ENCODE measurements at places on chromosomes 7 and 10.

- DNase-seq: no peak
Measured at GRCh38 chr10:51371743-51372142, 297.5 kb downstream of the PRKG1 start.

- no peak for DNase-seq
Measured at GRCh38 chr7:139393621-139394211, 34.0 kb downstream of the LUC7L2 start.

GRCh38 chr7:28754027-28754426 is 204.1 kb downstream of the TRIL start:
- DNase-seq: no peak

- peak; percentile 52 for DNase-seq
Measured at GRCh38 chr7:146961617-146962016, 845.0 kb downstream of the CNTNAP2 start.

GRCh38 chr10:7007600-7008190 is 403.1 kb downstream of the SFMBT2 start:
- no peak for DNase-seq

GRCh38 chr7:107847168-107847835 is 43.7 kb upstream of the DLD start:
- DNase-seq: no peak

- no peak for DNase-seq
Measured at GRCh38 chr7:105806592-105807447, 69.6 kb downstream of the ATXN7L1 start.

GRCh38 chr10:21048068-21048467 is 151.0 kb upstream of the NEBL start:
- DNase-seq: no peak

- no peak for DNase-seq
Measured at GRCh38 chr10:79380125-79380945, 33.1 kb downstream of the PPIF start.

DNA sequence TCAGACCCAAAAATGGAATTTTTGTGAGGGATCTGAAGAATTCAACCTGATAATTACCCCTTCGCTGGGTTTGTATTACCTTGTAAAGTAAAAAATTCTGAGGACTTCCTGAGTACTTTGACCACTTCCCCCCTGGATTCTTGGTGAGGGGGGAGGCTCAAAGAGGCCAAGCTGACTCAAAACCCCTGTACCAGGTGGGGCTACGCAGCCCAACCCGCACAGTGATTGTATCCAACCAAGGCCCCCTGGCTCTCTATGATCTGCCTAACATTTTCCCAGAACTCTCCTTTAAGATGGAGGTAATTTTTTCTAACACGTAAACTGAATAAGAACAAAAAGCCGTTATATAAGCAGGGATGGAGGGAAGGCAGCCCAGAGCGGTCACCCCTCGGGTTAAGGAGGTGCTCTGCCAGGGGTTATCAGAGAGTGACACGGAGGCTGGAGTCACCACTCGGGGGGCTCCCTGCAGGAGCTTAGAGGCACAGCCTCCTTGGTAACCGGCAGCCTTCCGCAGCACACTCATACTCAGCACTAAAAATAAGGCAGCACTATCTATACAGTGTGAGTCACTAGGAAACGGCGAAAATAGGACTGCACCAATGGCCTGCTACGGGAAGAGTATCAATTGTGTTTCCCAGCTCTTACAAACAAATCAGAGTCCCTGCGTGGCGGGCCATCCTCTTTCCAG is 255.4 kb downstream of the ELMO1 start:
- DNase-seq: no peak

All from AG09309 (cell line).